ENCODE measurements at places on chromosomes 11 and 22.

- DNase-seq, result no peak
Measured at GRCh38 chr11:34595391-34595790, 25.5 kb upstream of the EHF start.

- DNase-seq, result no peak
Measured at GRCh38 chr11:28903716-28904115, 795.5 kb downstream of the METTL15 start.

GRCh38 chr22:29343313-29343805 lies 27.9 kb upstream of the RASL10A start:
- DNase-seq, result peak; percentile 69

DNA sequence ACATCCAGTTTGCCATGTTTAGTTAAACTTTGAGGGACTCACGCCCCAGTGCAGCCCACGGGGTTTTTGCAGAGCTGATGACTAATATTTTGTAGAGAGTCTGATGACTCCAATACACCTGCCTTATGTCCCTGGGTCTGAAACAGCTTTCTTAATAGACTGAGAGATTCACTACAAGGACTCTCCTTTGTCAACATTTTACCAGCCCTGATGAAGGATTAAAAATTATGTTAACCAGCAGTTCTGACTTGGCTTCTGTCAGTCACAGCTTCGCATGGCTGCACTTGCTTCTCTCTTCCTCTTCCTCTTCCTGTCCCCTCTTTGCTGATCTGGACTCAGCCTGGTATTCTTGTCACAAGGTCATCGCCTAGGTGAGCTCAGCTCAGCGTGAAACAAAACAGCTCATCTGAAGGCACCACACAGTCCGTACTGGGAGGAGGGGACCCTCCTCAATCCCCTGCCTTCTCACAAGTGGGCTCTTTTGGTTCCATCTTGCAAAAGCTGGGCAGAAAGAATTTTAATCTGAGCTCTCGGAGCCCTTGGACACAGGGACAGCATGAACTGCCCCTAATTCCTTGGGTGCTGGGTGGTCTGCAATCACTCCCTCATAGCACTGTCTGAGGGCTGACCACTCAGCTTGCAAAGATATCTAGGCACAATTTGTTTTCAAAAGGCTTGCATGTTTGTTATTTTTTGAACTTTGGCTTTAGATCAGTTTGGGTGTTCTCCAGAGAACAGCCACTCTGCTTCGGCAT lies 38.1 kb upstream of the POU2AF1 start:
- DNase-seq, result no peak

DNA sequence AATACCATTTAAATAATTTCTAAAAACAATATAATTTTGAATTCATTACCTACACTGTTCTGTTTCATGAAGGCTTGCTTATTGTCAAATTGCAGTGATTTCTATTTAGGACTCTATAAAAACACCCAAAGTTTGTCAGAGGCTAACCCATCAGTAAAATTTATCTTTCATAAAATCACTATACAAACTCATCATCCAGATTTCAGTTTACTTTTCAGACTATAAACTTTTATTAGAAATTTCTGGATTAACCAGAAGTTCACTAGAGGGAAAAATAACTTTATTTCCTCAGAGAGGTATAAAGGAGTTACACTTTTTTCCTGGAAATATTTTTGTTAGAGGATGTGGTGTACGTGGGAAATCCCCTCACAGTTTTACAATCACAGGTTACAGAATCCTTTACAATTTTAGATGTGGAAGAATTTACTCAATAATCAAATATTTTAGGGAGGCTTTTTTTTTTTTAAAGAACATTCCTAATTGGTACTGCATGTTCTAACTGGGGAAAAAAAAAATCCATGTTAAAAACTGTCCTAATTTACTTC lies 176.7 kb downstream of the SWAP70 start:
- DNase-seq, result no peak

DNA sequence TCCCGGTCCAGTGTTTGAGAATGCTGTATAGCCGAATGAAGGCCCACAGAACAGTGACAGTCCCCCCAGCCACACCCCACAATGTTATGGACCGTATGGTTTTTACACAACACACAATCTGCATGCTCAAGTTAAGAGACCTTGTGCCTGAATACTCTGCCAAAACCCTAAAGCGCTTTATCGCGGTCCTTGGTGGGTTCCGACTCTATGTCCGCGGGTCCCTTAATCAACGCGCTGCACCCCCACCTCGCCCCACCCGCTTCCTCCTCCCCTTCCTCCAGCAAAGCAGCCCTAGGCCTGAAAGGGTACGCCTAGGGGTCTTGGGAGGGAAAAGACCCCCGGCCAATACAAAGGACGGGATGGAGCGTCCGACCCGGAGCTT lies 442 bp downstream of the COPB1 start:
- peak; percentile 15 for DNase-seq

- peak; percentile 15 for DNase-seq
Measured at GRCh38 chr11:30585892-30586250, 282 bp downstream of the MPPED2 start.

- DNase-seq, result no peak
Measured at GRCh38 chr11:83921447-83922192, 635.5 kb upstream of the CCDC90B start.

DNA sequence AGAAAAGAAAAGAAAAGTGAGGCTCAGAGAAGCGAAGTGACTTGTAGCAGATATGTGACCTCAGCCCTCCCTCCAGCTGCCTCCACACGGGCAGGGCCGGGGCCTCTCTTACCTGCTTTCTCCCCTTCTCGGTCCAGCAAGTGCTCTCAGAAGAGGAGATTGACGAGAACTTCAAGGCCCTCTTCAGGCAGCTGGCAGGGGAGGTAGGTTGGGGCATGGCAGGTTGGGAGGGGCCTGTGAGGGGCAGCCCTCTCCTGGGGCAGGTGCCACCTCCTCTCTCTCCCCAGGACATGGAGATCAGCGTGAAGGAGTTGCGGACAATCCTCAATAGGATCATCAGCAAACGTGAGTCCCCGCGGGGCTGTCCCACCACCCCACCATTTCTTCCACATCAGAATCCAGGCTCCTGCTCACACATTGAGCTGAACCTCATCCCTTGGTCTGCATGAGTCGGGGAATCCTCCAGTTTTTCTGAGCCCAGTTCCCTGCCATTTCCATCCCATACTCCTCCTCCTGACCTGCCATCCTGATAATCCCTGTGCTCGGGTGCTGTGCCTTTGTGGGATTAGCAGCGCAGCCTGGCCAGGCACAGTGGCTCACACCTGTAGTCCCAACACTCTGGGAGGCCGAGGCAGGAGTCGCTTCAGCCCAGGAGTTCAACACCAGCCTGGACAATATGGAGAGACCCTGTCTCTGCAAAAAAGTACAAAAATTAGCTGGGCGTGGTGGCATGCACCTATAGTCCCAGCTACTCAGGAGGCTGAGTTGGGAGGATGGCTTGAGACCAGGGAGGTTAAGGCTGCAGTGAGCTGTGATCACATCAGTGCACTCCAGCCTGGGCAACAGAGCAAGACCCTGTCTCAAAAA lies 26.4 kb downstream of the CAPN1 start:
- no peak for DNase-seq

GRCh38 chr11:924406-925157 lies 1.1 kb upstream of the AP2A2 start:
- no peak for DNase-seq

DNA sequence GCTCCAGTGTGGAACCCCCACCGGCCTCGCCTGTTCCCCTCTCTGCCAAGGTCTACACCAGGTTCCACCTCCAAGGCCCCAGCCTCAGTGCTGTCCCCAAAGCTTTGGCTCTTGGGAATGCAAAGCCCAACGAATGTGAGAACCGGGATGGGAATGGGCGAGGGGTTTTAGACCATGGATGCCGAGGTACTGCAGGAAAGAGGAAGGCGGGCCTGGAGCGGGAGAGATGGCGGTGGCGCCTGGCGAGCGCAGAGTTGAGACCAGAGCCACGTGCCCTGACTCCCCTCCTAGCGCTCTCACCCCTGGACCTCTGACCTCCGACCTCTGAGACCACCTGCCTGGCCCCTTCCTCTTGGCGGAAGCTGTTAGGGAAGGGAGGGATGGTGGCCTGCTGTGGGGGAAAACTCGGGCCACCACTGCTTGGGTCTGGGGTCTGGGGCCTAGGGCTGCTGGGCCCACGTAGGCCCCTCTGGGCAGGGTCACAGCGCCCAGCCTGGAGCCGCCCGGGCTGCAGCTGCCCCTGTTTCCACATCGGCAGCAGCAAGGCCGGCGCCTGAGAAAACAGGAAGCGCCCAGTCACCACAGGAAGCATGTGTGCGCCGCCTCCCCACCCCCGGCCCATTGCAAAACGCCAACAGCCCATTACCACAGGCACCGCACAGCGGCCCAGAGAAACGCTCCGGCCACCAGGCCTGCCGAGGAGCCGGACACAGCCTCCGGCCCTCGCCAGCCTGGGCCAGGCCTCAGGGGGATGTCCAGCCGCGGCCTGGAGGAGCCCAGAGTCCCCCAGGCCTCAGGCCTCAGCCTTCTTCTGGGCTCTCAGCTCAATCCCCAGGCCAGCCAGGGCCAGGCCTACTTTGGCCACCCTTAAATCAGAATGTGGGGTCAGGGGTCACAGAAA lies 13.8 kb upstream of the SLC39A13 start:
- peak; percentile 61 for DNase-seq

DNA sequence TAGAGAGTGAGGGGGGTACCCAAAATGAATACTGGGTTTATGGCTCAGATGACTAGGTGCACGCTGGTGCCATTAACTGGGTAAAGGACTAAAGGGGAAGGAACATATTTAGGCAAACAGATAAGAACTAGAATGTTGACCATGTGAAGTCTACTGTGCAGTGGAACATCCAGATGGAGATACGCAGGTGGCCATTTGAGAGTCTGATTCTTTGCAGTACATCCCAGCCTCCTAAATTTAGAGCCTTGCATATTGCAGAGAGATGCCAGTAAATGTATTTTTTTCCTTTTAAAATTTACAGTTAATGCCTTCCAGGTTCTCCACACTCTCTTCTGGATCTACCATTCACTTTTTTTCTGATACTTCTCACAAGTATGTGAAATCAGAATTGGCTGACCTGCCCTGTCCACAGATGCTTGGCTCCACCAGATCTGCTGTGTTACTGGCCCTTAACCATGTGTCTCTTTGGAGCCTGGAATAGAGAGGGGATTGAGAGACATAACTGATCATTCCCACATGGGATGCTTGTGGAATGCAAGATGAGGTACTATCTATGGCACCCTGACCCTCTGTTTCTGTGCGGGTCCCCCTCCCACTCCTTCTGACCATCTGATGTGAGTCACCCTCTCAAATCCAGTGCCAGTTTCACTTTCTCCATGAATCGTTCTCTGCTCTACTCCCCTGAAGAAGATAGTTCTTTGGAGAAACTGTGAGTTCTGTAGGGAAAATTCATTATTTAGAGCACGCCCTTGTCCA lies 77.0 kb upstream of the NCAM1 start:
- DNase-seq, result peak; percentile 54

DNA sequence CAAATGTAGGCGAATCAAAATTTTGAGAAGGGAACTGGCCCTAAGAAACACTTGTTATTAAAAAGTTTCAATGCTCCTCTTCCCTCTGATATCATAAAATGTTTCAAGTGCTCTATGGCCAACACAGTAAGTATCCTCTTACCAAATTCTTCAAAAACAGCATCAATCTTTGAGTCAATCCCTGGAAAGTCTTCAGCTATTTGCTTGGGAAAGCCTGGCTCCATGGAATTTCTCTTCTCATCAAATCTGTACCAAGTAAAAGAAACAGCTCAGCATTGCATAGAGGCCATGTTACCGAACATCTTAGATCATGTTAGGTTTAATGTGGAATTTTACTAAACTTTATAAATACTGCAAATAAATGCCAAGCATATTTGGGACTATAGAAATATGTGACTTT lies 6.3 kb downstream of the MMP3 start:
- DNase-seq, result no peak

- DNase-seq, result no peak
Measured at GRCh38 chr22:48456449-48456848, 1371.2 kb downstream of the BRD1 start.

DNA sequence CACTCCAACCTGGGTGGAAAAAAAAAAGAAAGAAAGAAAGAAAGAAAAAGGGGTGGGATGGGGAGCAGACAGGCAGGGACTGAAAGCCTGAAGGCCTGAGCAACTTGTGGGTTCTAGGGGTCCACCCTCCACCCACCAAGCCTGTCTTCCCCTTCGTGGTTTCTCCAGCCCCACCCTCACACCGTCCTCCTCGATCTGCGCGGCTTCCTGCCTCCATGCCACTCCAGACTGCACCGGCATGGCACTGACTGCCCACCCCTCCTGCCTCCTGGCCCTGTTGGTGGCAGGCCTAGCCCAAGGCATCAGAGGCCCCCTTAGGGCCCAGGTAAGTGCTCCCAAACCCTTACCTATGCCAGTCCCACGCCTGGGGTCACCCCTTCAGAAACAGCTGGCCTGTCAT lies at the start of gene CTSW:
TSS of gene CTSW (plus strand) at position 221 of the 400 bp plus-strand sequence. CDS start at position 239, 18 bp downstream.
- no peak for DNase-seq

GRCh38 chr11:79087961-79088318 lies 352.9 kb downstream of the TENM4 start:
- DNase-seq, result no peak

DNA sequence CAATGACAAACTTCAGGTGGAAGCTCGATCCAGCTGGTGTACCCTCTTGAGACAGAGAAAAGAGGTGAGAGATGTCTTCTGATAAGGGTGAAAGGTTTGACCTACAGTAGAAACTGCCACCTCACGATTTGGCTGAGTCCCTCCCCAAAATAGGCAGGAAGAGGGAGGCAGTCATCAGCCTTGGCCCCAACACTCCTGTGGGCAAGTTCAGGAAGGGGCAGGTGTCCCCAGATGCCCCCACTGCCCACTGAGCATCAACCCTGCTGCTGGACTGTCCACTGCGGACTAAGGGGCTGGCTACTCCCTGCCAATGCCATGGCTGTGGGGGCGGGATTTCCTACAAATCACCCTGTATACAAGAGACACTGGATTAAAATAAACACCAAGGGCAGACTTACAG lies 441.4 kb downstream of the BUD13 start:
- DNase-seq, result no peak

- DNase-seq, result peak; percentile 86
Measured at GRCh38 chr11:68038718-68039525, at the start of gene TCIRG1. TSS of gene TCIRG1 (plus strand) at chr11:68039025. CDS start at chr11:68041272, 2,247 bp downstream.

DNA sequence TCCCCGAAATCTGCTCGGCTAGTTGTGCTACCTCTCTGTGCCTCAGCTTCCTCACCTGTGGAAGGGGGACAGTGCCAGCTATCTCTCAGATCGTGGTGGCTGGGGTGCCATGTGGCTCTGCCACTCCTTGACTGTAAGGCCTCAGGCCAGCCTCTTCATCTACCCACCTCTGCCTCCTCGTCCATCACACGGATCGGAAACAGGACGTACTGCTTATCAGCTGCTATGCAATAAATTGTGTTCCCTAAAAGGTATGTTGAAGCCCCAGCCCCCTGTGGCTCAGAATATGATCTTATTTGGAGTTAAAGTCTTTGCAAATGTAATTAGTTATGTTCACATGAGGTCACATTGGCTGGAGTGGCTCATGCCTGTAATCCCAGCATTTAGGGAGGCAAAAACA lies 7.8 kb downstream of the PPM1F start:
- DNase-seq, result no peak

DNA sequence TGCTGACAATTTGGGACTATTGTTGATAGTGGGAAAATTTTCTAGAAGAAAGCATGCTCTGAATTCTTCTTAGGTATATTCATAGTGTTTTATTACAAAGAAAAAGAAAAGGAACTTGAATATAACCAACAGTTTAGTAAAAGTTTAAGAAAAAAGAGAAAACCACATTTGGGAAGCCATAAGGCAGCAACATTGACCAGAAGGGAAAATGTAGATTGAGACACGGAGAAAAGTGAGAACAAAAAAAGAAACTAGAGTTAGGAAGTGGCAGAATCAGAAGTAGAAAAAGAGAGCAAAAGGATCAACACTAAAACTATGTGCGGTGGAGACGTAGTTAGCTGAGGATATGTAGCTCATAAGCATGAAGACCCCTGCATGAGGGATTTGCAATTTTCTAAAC lies 1398.2 kb downstream of the LRRC4C start:
- DNase-seq, result no peak
